ENCODE measurements at places on chromosomes 5 and 9.

DNA sequence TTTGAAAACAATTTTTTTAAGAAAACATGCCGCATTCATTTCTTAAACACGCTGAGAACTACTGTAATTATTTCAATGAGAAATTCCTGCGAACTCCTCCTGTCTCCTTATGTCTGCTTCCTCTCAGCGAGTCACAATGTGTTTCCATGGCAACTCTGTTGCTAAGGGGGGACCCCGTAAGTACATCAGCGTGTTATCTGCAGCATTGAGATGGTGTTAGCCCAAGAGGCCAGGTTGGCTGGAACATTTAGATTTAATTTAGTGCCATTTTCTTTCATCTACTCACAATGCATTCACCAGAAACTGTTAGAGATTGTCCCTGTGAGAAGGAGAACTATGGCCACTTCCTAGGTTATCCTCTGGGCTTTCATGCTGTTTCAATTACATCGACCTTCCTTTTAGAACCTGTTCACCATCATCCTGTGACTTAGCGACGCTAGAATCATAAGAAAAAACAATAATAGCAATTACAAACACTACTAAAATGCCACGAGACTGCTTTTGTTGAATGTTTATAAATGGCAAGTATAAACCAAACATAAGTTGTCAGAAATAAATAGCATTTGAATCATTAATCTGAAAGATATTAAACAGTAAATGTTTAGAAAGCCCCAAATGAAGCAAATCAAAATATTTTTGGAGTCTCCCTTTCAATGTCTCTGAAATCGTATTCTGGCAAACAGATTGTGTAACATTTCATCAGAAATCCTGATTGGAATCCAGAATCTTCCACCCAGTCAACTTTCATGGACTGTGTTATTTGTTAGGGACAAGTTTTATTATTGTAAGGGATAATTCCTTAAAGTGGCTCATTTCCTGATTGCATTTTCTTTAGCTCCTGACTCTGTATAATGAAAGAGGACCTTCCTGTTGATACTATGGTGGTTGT lies 39.7 kb upstream of the SHC3 start:
- peak; percentile 20 for DNase-seq

- DNase-seq: peak; percentile 55
These were observed 41.2 kb upstream of the TRIO start for GRCh38 chr5:14101922-14102321.

- peak; percentile 1 for DNase-seq
These were observed 1665.4 kb upstream of the CDH9 start for GRCh38 chr5:28703651-28704260.

DNA sequence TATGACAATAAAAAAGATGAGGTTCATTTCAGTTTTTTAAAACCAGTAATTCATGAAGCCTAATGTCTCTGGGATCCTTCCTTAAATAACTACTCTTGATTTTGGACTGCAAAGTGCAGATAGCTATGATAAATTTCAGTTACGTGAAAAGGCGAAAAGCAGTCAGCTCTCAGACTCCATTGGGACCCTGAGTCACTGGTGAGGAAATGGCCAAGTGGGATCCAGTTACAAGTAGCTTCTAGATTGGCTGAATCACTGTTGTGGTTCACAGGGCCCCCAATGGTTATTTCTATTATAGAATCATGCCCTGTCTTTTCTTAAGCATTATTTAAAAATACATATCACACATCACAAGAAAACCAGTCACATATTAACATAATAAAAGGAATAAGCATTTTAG lies 31.1 kb upstream of the PPP3R2 start:
- DNase-seq: peak; percentile 57

- no peak for DNase-seq
These were observed at the start of gene ACSL6 for GRCh38 chr5:132011622-132012343. TSS of gene ACSL6 (minus strand) at chr5:132011658. CDS start at chr5:132011553, 105 bp downstream.

Measured in fibroblast of skin of abdomen (primary cell).